ENCODE measurements at places on chromosomes 5 and 9.

DNA sequence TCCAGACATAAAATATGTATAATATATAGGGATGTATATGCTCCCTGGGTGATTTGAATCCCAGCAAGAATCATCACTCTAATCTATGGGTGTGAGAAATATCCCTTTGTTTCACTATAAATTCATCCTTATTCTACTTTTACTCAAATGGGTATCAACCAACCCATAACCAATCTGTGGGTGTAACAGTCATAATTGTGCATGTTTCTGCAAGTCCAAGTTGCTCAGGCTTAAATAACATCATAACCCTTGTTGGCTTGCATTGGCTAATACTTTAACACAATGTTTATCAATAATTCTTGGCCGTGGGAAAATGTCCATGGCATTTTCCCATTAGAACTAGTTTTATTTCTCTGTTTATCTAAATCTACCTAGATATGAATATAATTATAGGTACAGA is 530.5 kb upstream of the TLE4 start:
- no peak for DNase-seq

- no peak for DNase-seq
Observed at GRCh38 chr5:146306838-146307237, 31.8 kb upstream of the POU4F3 start.

GRCh38 chr9:78769690-78770089 is 472.8 kb downstream of the PSAT1 start:
- DNase-seq: no peak

DNA sequence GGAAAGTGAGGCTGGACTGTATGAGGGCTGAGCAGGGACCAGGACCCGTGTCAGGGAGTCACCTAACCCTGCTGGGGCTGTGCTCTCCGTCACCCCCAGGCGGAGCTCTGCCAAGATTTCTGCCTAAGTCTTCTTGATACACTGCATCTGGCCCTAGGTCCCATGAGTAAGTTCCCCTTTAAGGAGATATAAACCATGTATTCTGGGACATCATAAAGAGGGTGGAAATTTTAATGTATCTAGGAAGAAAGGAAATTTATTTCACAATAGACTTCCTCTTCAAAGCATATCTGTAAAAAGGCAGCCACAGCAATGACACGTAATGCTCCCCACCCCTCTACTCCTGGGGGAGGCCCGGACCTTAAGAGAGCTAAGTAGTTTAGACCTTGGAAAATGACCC is 183.4 kb downstream of the FBXL7 start:
- no peak for DNase-seq

GRCh38 chr5:1315018-1315708 is 20.3 kb upstream of the TERT start:
- DNase-seq: no peak

DNA sequence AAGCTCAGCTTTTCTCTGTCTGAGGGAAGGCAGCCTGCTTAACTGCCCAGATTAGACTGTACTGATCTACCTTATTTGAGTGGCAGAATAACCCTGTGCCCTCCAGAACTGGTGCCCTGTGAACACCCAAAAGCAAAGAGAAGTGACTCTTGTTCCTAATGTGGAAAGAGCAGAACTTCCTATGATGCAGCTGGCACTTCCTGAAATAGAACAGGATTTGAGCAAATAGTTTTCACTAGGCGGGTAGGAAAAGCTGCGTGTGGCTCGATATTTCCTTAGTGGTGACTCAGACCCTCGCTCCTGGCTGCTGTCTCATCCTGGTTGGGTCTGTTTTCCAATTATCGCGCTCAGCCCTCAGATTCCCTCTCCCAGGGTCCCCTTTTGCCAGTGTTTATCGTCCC is 89.9 kb downstream of the SH3TC2 start:
- DNase-seq: no peak

GRCh38 chr9:117444501-117444900 is 29.6 kb upstream of the ASTN2 start:
- no peak for DNase-seq

DNA sequence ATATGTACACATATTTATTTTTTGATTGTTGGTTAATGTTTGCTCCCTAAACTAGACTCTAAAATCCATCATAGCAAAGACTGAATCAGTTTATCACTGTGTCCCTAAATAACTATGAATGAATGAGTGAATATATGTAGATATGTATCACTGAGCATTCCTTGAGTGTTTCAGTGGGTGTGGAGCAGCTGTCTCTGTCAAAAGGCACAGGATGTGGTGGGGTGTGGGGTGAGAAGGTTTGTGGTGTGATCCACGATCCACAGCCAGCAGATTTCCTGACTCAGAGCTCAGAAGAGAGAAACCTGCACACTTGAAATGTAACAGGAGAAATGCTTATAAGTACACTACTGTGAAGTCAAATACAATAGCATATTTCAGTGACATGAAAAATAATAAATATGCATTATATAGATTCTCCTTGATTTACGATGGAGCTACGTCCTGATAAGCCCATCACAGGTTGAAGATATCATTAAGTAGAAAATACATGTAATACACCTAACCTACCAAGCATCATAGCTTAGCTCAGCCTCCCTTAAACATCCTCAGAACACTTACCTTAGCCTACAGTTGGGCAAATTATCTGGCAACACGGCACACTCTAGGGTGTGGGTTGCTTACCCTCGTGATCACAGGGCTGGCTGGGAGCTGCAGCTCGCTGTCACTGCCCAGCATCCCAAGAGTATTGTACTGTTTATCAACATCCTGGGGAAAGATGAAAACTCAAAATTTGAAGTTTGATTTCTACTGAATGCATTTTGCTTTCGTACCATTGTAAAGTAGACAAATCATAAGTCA is 287.0 kb downstream of the GAS1 start:
- no peak for DNase-seq

- DNase-seq: no peak
Observed at GRCh38 chr5:150779397-150780186, 1.0 kb downstream of the SMIM3 start.

DNA sequence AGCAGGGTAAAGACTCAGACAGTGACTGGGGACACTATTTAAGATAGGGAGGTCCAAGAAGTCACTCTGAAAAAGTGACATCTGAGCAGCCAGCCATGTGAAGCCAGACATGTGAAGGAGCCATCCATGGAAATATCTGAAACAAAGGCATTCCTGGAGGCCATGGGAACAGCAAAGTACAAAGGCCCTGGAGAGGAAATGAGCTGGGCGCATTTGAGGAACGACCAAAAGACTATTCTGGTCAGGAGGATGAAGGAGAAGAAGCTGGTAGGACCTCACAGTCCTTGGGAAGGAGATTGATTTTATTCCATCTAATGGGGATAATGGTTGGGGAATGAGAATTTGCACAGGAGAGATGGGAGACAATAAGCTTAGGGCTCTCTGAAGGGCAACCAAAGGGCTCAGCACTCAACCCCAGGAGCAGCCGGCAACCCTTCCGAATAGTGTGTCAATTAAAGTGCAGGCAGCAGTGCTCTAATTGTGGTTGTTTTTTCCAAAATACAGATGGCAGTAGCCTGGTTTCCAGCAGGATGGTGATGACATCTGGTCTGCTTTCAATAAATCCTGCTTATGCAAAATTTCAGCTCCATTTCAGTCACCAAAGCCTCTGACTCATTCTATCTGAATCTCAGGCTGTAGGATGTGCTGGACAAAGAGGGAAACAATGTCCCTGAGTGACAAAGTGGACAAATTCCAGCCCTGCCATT is 26.7 kb downstream of the FOXI1 start:
- DNase-seq: no peak

- DNase-seq: no peak
Observed at GRCh38 chr5:54547711-54548250, 30.2 kb downstream of the SNX18 start.

DNA sequence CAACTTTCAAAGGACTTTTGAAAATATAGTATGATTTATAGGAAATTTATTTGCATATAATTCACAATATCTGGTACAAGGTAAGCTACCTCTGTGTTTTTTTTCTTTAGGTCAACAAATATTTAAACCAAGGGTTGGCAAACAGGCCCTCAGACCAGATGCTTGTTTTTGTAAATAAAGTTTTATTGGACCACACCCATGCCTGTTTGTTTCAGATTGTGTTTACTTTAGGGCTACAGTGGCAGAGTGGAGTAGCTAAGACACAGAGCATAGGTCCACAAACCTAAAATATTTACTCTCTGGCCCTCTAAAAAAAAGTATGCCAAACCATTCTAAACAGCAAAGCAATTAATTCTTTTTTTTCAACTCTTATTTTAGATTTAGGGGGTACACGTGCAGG is 119.7 kb upstream of the CCDC152 start:
- DNase-seq: no peak

- no peak for DNase-seq
Observed at GRCh38 chr9:79759460-79759859, 187.7 kb downstream of the TLE4 start.

DNA sequence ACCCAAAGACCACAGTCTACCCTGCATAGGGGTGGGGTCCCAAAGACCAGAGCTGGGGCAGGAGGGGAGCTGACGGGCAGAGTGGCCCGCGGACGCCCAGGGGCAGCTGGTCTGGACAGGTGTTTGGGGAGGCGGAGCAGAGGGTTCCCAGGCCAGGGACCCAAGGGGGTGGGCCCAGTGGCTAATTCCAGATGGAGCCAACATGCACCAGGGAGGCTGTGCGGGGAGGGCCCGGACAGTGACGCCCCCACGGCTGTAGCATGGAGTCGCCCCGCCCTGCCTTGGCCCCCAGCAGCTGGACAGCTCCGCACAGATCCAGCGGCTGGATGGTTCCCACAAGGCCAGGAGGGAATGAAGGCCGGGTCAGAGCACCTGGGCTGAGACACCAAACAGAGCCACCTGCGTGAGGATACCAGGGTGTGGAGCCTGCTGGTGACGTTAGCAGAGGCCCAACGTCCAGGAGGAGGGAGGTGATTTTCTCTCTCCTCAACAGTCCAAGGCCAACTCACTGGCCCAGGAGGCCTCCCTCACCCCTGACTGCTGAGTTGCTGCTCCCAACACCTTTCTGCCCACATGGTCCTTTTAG is 55.3 kb upstream of the EGFL7 start:
- no peak for DNase-seq

DNA sequence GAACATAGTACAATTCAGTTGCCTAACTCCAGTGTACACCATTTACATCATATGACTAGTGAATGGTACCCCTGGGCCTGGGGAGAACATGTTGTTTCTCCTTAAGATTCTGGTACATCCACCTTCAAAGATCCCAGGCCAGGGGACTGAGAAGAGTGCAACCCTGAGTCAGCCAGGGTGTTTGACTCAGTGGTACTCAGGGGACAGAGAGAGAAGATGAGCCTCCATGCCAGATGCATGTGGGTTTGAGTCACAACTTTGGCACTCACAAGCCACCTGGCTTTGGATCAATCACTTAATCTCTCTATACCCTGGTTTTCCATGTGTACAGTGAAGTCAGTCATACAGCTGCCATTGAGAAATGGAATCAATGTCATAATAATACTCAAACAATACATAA is 53.7 kb downstream of the MAP1B start:
- no peak for DNase-seq

GRCh38 chr5:126514558-126515141 is 80.4 kb downstream of the ALDH7A1 start:
- no peak for DNase-seq

- DNase-seq: no peak
Observed at GRCh38 chr9:112094241-112094640, 80.9 kb downstream of the SUSD1 start.

- DNase-seq: no peak
Observed at GRCh38 chr5:171425596-171426244, 6.3 kb downstream of the FGF18 start.

All from stimulated activated CD8-positive, alpha-beta memory T cell treated with anti-CD3 and anti-CD28 coated beads, Interleukin-7, amount 100 ng/mL, for 1 hour (primary cell).